Activated CD4-positive, alpha-beta T cell treated with anti-CD3 and anti-CD28 coated beads, Interleukin-2, amount 10 ng/mL, durations not matched to agents 7 days and 5 days (primary cell): ENCODE measurements at places on chromosomes 2 and 18. TPM values are rescaled to one million over a fixed set of nuclear protein-coding genes. Genes with fewer than 3 reads are reported as not detected.

GRCh38 chr2:215553946-215554345 lies 118.1 kb upstream of the FN1 start:
- no peak for DNase-seq

DNA sequence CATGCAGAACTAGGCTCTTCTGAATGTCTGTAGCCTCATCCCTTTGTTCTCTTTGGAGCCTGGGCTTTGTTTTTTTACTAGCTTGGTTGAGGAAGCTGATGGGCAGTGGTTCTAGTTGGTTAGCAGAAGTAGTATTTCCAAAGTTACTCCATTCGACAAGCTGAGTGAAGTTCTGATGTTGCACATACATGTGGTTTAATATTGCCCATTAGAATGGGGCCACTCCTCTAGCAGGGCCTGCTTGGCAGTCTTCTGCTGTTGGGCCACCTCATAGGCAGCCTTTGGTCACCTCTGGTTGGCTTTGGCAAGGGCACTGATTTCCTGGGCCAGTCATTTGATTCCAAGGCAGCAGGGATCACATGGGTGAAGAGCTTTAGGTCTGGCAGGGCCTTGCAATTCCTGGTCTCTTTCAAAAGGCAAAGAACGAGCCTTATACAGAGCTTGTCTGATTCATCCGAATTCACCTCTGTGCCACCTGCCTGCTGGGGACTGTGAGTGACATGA lies 2.5 kb downstream of the RPIA start:
- DNase-seq = no peak

DNA sequence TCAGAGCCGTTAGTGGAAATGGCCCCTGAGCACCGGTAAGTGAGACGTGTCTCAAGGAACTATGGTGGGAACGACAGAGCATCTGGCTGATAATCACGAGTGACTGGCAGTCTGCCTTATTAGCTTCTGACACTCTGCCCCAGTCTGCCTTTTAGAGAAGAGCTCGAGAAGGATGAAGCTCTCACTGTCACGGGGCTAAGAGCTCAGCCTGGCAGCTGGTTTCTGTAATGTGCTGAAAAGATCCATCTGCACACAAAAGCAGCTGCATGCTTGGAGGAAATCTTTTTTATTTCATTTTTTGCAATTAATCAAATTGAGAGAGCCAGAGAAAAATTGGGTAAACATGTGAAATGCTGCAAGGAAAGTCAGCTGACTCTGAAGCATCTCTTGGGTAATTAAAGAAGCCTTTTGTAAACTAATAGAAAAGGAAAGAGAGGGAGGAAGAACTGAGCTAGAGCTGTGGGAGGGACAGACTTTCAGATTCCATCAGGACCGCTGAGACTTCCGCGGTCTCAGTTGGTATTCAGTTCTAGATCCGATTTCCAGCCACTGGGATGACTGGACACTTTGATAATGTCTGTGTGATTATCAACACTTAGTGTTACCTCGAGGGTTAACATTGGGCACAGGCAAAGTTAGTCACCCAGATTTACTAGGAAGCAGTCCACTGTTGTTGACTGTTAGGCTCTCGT lies 24.4 kb downstream of the MBP start:
- no peak for DNase-seq

- no peak for DNase-seq
Observed at GRCh38 chr18:48902023-48902855, 48.5 kb downstream of the SMAD7 start.

The NOSTRIN gene
- not detected for total RNA-seq
